ENCODE measurements at places on chromosomes 4 and X.

- no peak for DNase-seq
These were observed 62.0 kb downstream of the ATP8A1 start for GRCh38 chr4:42594888-42595287.

- no peak for DNase-seq
These were observed 1293.1 kb downstream of the PCDH19 start for GRCh38 chrX:99117011-99117410.

DNA sequence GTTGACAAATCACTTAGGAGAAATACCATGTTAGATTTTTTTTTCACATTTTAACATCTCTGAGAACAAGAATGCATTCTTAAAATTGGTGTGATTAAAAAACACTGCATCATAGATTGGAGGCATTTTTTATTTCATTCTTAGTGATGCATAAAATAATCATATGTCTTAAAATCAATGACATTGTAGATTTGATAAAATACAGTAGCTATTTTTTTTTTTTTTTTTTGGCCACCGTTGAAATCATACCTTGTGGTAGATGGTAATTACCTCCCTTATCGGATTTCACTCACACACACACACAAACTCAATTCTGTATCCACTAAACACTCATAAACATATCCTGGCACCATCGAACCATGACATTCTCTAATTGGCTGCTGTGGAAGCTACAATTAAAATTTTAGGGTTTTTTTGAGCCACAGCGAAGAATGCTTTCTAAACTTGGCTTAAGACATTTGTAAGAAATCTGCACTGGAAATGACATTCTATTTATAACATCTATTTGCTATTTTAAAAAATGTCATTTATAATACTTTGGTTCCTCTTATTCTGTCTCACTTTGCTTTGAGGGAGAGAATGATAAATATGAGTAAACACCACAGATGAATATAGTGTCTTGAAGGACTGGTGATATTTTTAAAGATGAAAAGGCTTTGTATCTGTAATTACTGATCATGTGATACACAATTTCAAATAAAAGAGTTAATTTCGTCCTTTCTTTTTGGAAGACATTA is 60.1 kb downstream of the CCSER1 start:
- no peak for DNase-seq

- DNase-seq = no peak
These were observed 504.0 kb downstream of the RAPGEF2 start for GRCh38 chr4:159606835-159607234.

DNA sequence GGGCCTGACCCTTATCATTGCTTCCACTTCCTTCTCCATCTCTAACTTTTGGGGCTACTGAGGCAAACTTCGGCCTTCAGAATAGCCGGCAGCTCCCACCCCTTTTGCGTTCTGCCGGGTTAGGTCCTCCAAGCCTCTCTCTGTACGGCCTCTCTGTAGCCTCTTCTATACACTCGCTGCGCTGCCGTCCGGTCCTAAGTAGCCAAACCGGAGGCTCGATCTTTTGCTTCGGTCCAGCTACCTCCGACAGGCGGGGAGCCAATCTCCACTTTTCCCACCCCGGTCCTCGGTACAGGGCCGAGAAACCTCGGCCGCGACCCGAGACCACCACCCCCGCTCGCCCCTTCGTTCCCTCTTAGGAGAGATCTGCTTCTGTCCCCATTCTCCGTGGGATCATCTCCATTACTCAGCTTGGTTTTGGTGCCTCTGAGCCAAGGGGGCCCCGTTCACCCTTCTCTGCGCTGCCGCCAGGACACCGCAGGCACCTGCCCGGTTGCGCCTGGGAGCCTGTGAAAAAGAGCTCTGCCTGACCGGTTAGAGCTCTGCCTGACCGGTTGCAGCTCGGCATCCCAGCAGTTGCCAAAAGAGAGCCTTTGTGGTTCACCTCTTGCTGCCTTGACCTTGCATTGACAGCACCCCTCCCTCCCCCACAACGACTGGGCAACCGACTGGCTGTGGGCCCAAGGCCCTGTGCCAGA is 1.0 kb upstream of the HTR2C start:
- no peak for DNase-seq

DNA sequence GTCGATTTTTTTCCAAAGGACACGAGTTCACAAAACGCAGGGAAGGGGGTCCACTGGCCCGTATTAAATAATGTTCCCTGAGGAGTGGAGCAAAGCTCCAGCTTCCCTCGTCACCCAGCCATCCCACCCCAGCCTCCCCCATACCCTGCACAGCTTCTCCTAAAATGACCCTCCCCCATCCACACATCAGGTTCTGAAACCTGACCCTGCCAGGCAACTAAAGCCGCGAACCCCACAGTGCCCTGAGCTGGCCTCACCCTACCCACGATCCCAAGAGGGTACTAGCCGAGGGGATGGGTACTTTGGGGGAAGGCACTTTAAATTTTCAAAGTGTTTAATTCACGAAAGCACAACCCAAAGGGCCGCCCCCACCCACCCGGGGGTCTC is 634 bp downstream of the APOO start:
- DNase-seq = no peak

- no peak for DNase-seq
These were observed 55.5 kb upstream of the TRIM2 start for GRCh38 chr4:153148791-153149190.

DNA sequence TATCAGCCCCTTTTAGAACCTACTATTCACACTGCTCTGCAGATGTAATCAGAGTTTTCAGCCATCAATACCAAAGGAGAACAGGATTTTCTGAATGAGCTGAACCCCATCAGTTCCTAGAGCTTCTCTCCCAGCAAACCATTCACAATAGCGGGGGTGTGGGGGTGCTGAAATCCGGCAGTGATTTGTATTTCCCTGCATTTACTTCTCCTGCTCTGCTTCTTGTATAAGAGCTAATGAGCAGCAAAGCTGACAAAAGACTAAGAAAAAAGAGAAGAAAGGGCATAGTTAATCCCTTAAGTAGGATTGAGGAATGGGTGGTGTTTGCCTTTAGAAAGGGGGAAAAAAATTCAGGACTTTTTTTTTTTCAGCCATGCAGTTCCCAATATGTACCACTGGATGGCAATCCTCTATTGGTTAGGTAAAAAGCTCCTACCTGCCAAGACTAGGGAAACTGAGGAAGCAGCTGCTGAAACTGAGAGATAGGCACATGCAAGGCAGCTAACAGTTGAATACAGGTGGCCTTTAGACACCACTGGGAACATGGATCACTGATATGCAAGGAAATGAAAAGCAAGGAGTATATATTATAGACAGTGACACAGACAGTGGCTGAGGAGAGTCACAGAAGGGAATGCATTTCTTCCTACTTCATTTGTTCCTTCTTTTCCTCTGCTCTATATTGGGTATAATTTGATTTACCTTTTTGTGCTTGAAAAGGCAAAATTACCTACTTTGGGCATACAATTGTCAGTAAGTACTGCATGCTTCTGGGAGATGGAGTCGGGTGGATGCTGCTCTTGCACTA is 217.9 kb downstream of the HS6ST2 start:
- no peak for DNase-seq

GRCh38 chr4:6753103-6753560 is 29.4 kb upstream of the KIAA0232 start:
- DNase-seq = no peak

DNA sequence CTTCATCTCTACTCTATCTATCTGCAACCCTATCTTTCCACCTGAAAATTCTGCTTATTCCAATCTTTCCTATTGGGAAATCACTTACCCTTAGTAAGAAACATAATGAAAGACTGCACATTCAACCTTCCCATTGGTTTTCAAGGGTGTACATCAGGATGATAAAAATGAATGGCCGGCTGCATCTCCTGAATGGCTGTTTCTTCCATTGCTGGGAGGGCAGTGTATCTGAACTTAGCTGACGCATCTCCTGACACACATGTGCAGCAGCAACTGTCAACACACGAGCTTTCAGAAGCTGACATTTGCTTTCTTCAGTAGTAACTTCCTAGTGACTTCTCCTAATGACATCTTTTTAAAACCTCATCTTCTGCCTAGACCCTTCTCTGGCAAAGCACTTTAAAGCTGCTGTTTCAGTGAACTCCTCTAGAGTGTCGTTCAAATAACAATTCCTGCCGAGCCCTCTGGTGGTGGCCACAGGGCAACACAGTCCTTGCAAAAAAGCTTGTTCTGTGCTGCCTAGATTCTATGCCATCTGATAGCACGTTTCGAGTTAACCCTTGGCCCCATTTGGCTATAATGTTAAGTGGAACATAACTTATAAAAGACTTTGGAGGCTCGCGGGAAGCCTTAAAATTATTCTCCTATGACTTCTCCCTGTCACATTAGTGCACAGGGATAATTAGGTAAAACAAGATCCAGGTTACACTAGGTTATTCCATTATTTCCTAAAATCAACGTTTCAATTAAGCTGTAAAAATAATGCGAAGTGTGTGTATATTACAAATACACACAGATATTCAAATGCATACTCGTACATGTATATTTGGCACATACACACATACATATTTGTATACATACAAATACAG is 2340.7 kb downstream of the PCDH7 start:
- no peak for DNase-seq

DNA sequence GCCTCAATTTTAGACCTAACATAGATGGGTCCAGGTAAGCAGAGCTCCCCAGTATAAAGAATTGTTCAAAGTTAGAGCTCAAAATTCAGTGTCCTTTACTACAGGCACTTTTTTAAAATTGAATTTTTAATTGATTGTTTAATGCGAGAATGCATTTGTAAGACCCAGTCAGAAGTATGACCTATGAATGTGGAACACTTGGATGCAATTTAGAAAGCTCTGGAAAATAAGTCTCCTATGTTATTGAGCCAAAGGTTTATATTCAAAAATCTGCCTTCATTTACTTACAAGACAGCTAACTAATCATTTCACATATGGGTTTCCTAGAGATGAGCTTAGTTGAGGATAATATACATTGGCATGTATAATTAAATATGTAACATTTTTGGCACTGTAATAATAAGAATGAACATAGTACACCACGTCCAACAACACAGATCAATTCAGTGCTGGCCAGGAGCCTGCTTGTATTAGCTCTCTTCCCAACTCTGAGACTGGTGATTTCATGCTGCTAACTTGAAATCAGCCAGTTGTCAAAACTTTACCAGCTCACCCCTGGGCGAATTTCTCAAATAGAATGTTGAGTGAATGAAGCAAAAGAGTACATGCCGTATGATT is 197.2 kb upstream of the NPY2R start:
- DNase-seq = no peak

- no peak for DNase-seq
These were observed 46.0 kb downstream of the GEMIN8 start for GRCh38 chrX:13983734-13984133.

Data from amygdala (tissue), 56 donors.